ENCODE measurements at places on chromosomes 11 and 22.

- H3K4me1 ChIP-seq: no peaks in the 10 kb centered on the region
- H3K27me3 ChIP-seq: peaks cover 4% of the 10 kb centered on the region
- no peak overlapping the region for H3K27ac ChIP-seq
- H3K4me3 ChIP-seq: no peak overlapping the region
- DNase-seq: no peak
Measured at GRCh38 chr11:58286249-58286648, 18.2 kb upstream of the OR10W1 start.

- no peaks in the 10 kb centered on the region for H3K36me3 ChIP-seq
- DNase-seq: no peak
- no peaks in the 10 kb centered on the region for H3K4me1 ChIP-seq
- no peak overlapping the region for H3K27ac ChIP-seq
Measured at GRCh38 chr11:126105022-126105747, 42.5 kb upstream of the CDON start.

GRCh38 chr11:72521664-72522063 lies 87.3 kb upstream of the CLPB start:
- H3K27ac ChIP-seq: no peak overlapping the region
- H3K4me3 ChIP-seq: no peak overlapping the region
- H3K36me3 ChIP-seq: peaks cover 1% of the 10 kb centered on the region
- H3K4me1 ChIP-seq: peaks cover 29% of the 10 kb centered on the region
- H3K27me3 ChIP-seq: peaks cover 7% of the 10 kb centered on the region
- DNase-seq: no peak

DNA sequence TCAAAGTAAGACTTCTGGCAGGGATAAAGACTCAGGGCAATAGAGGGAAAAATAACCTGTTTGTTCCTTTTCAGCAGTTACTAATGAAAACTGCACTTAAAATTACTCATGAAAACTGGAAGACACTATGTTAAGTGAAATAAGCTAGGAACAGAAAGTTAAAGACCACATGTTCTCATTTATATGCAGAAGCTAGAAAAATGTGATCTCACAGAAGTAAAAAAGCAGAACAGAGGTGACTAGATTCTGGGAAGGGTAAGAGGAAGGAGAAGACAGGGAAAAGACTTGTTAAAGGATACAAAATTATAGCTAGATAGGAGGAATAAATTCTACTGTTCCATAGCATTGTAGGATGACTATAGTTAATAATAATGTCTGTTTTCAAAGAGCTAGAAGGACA lies 22.2 kb downstream of the HPS5 start:
- no peak overlapping the region for H3K27ac ChIP-seq
- no peaks in the 10 kb centered on the region for H3K27me3 ChIP-seq
- DNase-seq: no peak
- H3K4me1 ChIP-seq: peaks cover 18% of the 10 kb centered on the region
- H3K4me3 ChIP-seq: no peak overlapping the region

DNA sequence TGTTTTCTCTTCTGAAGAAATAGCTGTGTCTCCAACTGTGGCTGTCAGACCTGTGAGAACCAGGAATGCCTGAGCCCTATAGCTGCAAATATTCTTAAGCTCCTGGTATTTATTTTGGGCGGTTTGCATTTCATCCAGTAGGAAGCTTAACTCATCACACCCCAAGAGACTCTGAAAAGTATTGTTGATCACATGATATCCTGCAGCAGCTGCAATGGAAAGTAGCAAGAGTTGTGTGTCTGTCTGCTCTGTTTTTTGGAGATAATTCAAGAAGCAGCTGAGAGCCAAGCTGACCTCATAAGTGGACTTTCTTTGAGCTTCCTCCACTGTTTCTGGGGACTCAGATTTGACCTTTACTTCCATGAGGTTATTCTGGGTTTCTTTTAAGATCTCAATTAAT lies 36.4 kb upstream of the MRPL17 start:
- no peaks in the 10 kb centered on the region for H3K27me3 ChIP-seq
- DNase-seq: no peak
- peaks cover 39% of the 10 kb centered on the region for H3K4me1 ChIP-seq
- H3K27ac ChIP-seq: no peak overlapping the region
- H3K4me3 ChIP-seq: no peak overlapping the region

DNA sequence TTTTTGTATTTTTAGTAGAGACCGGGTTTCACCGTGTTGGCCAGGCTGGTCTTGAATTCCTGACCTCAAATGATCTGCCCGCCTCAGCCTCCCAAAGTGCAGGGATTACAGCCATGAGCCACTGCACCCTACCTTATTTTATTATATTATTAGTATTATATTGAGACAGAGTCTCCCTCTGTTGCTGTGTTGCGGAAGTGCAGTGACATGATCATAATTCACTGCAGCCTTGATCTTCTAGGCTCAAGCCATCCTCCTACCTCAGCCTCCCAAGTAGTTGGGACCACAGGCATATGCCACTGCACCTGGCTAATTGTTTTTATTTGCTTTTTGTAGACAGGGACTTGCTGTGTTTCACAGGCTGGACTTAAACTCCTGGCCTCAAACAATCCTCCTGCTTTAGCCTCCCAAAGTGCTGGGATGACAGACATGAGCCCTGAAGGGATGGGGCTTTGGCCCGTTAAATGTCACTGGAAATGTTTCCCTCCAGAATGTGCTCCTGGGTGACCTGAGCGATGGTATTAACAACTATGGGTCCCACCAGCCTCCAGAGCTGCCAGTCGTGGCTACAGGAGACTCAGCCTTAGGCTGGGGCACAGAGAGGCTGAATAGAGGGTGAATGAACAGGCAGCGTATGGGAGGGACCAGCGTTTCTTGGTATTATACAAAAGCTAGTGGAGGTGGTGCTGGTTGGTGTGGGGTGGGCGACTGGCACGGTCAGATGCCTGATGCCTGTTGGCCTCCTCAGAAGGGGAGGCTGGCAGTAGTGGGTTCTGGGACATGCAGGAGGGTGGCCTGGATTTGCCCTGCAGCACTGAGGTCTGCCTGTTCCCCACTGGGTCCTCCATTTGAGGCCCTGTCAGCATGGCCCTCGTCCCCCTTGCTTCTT lies 7.3 kb downstream of the TANGO2 start:
- H3K36me3 ChIP-seq: no peaks in the 10 kb centered on the region
- no peak for DNase-seq
- H3K27ac ChIP-seq: no peak overlapping the region
- H3K4me1 ChIP-seq: no peaks in the 10 kb centered on the region
- H3K4me3 ChIP-seq: no peak overlapping the region

DNA sequence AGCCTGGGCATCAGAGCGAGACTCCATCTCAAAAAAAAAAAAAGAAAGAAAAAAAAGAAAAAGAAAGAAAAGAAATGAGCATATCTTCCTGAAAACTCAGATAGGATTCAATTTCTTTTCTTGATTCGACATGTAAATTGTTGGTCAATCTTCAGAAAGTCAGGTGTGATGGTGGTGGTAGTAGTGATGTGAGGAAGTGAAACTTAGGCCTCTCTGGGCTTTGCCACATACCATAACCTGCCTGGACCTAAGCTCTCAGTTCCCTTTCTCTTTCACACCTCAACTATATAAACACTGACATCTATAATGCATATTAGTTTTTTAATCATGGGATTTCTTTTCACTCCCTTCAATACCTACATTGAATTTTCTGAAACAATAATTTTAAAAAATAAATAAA lies 98.0 kb upstream of the TBCEL start:
- DNase-seq: no peak
- peaks cover 2% of the 10 kb centered on the region for H3K27me3 ChIP-seq
- no peak overlapping the region for H3K27ac ChIP-seq
- H3K4me3 ChIP-seq: no peak overlapping the region
- no peaks in the 10 kb centered on the region for H3K4me1 ChIP-seq

DNA sequence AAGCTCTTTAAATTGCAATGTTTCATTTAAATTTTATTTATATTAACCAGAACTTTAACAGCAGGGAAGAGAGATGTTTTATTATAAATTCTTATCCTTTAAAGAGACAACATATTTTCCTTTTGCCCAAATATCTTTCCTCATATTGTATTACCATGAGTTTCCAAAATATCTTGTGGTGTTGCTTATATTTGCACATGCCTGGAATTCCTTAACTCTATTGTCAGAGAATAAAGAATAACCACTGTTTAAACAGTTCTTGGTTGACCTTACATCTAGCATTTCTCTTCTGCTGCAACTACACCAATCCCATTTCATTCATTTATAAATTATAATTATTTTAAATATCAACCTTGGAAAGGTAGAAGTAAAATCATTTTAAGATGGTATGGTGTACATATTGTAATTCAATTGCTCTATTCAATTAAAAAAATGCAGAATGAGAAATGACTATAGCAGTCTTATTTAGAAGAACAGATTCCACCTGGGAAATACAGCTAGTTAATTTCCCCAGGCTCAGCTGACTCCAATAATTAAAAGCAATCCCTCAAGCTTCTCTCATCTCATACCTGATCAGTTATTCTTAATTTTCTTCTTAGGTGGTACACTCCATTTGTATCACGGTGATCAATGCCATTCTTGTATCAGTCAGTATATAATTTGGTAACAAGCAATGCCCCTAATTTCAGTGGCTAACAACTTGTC lies 923.3 kb downstream of the KCNA4 start:
- H3K4me3 ChIP-seq: no peak overlapping the region
- no peaks in the 10 kb centered on the region for H3K27me3 ChIP-seq
- no peak overlapping the region for H3K27ac ChIP-seq
- no peaks in the 10 kb centered on the region for H3K4me1 ChIP-seq

DNA sequence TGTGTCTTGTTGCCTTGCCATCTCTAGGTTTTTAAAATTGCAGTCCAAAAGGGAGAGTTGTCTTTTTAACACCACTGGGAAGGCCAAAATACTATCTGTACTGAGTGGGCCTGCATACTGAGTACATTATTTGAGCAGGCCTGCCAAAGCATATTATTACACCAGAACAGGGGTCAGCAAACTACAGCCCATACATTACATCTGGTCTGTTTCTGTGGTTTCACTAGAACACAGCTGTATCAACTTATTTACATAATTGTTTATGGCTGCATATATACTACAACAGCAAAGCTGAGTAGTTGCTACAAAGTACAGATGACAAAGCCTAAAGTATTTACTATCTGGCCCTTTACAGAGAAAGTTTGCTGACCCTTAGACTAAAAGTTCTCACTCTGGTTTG lies 74.0 kb downstream of the USP35 start:
- H3K36me3 ChIP-seq: peaks cover 10% of the 10 kb centered on the region
- peaks cover 1% of the 10 kb centered on the region for H3K27me3 ChIP-seq
- peak overlapping the region; percentile 40 for H3K27ac ChIP-seq
- no peak for DNase-seq

DNA sequence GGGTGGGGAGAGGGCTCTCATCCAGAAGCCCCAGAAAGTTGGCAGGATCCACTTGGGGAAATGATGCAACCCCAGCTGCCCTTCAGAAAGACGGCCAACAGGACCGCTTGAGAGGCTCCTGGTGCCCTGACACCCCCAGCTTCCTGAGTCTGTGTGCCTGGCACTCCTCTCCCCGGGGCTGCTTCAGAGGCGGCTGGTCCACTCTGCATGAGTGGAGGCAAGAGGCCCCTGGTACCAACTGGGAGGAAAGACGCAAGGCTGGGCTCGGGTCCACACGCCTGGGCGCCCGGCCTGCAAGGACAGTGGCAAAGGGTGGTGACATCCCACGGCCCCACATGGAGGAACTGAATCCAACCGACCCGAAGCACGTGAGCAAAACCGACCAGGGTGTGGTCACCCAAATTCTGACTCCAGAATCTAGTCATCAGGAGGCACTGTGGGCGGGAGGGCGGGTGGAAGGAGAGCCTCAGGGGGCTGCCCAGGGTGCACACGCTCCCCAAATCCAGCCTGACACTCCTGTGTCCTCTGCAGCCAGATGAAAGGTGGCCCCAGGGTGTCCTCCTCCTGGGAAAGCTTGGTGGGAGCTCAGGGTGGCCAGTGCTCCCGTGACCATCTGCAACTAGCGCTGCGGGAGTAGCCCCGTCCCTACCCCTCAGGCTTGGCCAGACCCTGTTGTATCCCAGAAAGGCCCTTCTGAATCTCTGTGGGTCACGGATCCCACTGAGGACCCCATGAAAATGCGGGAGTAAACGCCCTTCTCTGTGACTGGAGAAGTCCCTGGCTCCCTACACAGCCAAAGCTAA lies 3.7 kb downstream of the RNH1 start:
- no peak for DNase-seq
- peak overlapping the region; percentile 47 for H3K4me3 ChIP-seq
- peaks cover 18% of the 10 kb centered on the region for H3K36me3 ChIP-seq

GRCh38 chr11:30741039-30741550 lies 154.9 kb upstream of the MPPED2 start:
- H3K4me3 ChIP-seq: no peak overlapping the region
- H3K27ac ChIP-seq: no peak overlapping the region
- H3K36me3 ChIP-seq: no peaks in the 10 kb centered on the region
- H3K27me3 ChIP-seq: no peaks in the 10 kb centered on the region
- H3K4me1 ChIP-seq: no peaks in the 10 kb centered on the region
- no peak for DNase-seq

- no peak overlapping the region for H3K4me3 ChIP-seq
- no peak for DNase-seq
- H3K4me1 ChIP-seq: no peaks in the 10 kb centered on the region
- peaks cover 4% of the 10 kb centered on the region for H3K27me3 ChIP-seq
- no peaks in the 10 kb centered on the region for H3K36me3 ChIP-seq
- H3K27ac ChIP-seq: no peak overlapping the region
Measured at GRCh38 chr11:111574373-111575225, 27.6 kb upstream of the SIK2 start.

DNA sequence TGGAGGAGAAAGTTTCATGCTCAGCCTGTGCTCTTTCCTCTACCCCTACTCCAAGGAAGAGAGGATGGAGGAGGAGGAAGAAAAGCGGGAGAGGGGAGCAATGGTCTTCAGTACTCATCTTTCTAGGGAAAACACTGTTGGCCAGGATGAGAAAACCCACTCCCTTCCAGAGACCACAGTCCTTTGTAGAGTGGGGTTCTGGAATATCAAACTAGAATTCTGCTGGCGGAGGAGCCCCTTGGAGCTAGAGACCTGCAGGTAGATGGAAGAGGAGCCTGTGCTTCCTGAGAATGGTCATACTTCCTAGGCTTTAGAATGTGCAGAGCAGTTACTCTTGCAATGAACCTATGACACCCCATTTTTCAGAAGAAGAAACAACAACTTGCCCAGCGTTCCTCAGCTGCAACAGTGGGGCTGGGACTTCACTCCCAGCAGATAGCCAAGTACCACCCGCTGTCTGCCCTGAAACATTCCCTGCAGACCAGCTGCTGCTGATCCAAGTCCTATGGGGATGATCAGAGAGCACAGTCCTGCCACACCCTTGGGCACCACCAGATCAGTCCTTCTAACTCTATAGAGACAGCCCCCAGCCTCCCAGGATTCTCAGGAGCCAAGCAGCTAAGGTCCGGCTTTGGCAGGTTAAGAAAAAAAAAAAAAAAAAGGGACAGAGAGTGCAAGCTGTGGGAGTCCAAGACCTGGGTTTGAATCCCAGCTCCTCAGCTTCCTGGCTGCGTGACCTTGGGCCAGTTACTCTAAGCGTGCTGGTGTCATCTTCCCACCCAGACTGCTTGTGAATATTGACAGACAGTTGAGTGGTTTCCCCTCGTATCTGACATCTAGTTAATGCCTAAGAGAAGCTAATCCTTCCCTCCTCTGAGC lies 664 bp downstream of the PTGDR2 start:
- no peaks in the 10 kb centered on the region for H3K27me3 ChIP-seq
- no peak for DNase-seq
- H3K27ac ChIP-seq: no peak overlapping the region
- peaks cover 13% of the 10 kb centered on the region for H3K36me3 ChIP-seq
- no peak overlapping the region for H3K4me3 ChIP-seq
- H3K4me1 ChIP-seq: peaks cover 13% of the 10 kb centered on the region

Data from activated T-helper 1 cell treated with anti-CD3 and anti-CD28 coated beads, Interleukin-12 subunit alpha, Interleukin-12 subunit beta, Interleukin-2, Interleukin-4 antibody, amounts not matched to agents 30 ng/mL and 10 ng/mL and 1 ng/mL, durations not matched to agents 14 hours and 24 hours and 36 hours (primary cell).